Epithelial cell of esophagus (primary cell): ENCODE measurements at places on chromosomes 3 and 15.
A peak's percentile ranks its signal among the peaks of the same experiment; 100 is the strongest.

- DNase-seq = no peak
These were observed 89.1 kb downstream of the TGFBR2 start for GRCh38 chr3:30695302-30696061.

- no peak for DNase-seq
These were observed 2.2 kb upstream of the FOXB1 start for GRCh38 chr15:60001610-60002527.

DNA sequence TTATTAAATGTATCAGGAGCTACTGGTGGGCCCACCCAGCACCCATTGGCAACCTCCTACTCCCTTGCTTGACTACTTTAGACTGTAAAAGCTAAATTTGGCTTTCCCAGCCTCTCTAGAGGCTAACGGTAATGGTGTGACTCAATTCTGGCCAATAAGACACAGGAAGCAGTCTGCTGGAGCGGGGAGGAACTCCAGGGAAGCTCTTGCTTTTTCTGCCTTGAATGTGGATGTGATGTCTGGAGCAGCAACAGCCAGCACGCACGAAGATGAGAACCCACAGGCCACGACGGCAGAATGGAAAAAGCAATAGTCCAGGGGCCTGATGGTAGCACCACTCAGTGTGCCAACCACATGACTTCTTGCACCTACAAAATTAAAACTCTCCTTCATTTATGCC lies 39.9 kb downstream of the RAB6B start:
- DNase-seq = no peak

DNA sequence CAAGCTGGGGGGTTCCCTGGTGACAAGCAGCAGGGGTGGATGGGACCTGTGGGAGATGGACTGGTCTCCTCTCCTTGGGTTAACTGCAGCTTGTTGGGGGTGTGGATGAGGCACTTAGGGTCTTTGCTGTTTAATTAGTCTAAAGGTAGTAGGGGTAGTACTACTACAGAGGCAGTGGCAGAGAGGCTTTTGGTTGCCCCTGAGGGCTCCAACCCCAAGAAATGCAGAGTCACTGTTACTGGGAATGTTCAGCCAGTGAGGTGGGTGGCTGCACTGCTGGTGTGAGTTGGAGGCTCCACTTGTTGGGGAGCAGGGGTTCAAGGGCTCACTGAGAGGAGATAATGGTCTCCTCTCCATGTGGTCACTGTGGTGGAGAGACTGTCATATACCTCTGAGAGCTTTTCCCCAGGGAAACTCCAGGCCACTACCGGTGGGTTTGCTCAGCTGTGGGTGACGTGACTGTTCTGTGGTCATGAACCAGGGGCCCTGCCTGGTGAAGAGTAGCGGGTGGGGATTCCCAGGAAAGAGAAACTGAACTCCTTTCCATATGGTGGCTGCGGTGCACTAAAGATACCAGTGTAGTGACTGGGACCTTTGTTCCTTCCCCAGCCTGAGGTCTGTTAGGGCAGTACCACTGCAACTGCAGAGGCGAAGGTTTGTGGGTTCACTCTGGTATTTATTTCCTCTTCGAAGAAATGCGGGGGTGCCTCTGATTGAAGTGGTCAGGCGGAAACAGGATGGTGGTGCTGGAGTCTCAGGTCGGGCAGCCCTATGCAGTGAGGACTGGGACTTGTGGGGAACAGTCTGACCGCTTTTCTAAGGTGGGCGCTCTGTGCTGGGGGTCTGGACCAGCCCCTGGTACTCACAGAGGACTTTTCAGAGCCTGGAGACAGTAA lies 68.9 kb upstream of the TNFSF10 start:
- no peak for DNase-seq

- no peak for DNase-seq
These were observed 16.2 kb downstream of the NCEH1 start for GRCh38 chr3:172694573-172695246.

- DNase-seq = no peak
These were observed 24.5 kb downstream of the ACP3 start for GRCh38 chr3:132341746-132342145.

DNA sequence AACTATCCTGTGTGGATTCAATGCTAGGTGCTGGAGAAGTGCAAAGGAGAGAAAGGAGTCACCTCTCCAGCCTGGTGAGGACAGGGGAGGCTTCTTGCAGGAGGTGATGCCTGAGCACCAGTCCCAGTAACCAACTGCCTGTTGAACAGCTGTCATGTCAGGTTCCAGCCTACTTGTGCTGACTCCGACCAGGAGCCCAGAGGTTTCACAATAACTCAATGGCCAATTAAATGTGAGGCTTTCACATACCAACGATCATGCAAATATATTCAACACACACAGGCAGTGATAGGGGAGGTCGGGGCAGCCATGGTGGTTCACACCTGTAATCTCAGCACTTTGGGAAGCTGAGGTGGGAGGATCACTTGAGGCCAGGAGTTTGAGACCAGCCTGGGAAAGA lies 7.7 kb downstream of the SORD start:
- DNase-seq = no peak

DNA sequence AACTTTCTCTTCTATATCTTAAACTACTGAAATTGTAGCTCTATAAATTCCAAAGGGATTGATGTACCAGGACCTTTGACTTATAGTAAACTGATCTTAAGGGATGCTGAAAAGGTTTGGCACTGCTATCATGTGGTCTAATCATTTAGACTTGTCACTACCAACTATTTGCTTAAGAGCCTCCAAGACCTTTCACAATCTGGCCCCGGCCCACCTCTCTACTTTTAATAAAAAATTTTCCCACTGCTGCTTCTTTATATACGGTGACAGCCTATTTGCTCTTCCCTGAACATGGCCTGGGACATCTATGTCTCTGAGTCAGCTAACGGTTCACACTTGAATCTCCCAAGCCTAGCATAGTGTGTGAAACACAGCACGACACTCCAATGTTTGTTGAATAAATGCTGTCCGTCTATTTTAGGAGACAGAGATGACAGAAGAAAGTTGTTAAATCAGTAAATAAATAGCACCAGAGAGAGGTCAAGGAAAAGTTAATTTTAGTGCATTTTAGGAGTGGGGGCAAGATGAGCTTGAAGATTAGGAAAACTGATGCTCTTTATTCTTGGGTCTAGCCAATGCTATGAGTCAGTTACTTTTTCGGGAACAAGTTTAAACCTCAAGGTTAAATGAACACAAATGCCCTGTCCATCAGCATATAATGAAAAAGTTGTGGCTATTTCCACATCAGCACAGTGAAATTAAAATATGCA lies 212.9 kb downstream of the TIGIT start:
- DNase-seq = no peak

- no peak for DNase-seq
These were observed 270.9 kb downstream of the ULK4 start for GRCh38 chr3:41690766-41691563.

DNA sequence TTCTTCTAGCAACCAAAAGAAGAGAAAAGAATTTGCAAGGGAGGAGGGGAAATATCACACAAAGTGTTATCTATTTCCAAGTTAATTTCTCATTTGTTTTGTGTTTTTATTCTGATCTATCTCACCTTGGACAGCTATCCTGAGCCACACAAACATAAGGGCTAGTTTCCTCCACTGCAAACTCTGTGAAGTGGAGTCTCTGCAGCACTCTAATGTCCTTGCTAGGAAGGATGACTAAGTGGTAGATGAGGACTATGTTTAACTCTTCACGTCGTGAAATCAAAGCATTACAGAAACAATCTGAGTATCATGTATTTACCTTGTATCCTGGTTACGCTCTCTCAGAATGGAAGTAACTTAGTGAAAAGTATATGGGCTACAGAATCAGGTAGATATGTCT lies 33.9 kb upstream of the CHRM5 start:
- DNase-seq = no peak

GRCh38 chr3:184785890-184786279 lies 26.1 kb upstream of the VPS8 start:
- no peak for DNase-seq

- peak; percentile 11 for DNase-seq
These were observed 1.0 kb downstream of the ATP2C1 start for GRCh38 chr3:130894986-130895280.

DNA sequence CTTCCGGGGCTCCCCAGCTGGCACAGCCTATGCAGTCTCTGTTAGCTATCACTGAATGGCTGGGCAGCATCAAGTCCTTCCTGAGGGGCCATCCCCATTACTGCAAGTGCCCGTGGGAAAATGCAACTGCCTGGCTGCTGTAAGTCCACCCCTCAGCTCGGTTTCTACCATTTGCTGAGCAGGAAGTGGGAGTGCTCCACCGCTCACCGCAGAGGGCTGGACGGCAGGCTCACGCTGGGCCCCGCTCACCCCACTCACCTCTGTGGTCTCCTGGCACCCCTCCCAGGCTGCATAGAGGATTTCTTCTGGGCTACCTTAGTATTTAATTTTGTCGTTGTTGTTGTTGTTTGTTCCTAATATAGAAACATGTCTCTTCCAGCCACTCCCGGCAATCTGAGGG lies 270.2 kb downstream of the PLCL2 start:
- DNase-seq = no peak

GRCh38 chr3:70916375-70917055 lies 604.1 kb upstream of the MDFIC2 start:
- peak; percentile 2 for DNase-seq

- DNase-seq = peak; percentile 61
These were observed 1.9 kb upstream of the ARL6IP5 start for GRCh38 chr3:69082805-69083204.

GRCh38 chr3:99686955-99687612 lies 48.7 kb downstream of the COL8A1 start:
- DNase-seq = peak; percentile 72

GRCh38 chr15:67776600-67776999 lies 48.7 kb upstream of the SKOR1 start:
- no peak for DNase-seq

GRCh38 chr15:60396560-60396957 lies 1.2 kb downstream of the ANXA2 start:
- DNase-seq = no peak

GRCh38 chr3:160616716-160617115 lies 51.3 kb upstream of the KPNA4 start:
- peak; percentile 70 for DNase-seq

DNA sequence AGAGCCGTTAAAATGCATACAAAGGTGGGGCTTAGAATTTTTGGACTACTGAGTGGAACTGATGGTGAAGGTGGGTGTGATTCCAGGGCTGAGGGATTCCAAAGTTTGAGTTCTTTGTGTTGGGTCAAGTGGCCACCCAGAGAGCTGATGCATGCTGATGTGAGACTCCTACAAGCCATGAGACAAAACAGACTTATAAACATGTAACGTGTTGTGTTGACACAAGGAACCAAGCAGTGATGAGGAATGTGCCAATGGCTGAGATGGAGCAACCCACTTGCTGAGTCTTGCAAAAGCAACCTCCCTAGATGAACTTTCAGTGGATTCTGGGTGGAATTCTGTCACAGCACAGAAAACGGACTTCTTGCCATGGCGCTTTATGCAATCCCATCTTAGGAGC lies 289.0 kb downstream of the TLE3 start:
- no peak for DNase-seq
